ENCODE measurements at places on chromosomes 12 and 14.

DNA sequence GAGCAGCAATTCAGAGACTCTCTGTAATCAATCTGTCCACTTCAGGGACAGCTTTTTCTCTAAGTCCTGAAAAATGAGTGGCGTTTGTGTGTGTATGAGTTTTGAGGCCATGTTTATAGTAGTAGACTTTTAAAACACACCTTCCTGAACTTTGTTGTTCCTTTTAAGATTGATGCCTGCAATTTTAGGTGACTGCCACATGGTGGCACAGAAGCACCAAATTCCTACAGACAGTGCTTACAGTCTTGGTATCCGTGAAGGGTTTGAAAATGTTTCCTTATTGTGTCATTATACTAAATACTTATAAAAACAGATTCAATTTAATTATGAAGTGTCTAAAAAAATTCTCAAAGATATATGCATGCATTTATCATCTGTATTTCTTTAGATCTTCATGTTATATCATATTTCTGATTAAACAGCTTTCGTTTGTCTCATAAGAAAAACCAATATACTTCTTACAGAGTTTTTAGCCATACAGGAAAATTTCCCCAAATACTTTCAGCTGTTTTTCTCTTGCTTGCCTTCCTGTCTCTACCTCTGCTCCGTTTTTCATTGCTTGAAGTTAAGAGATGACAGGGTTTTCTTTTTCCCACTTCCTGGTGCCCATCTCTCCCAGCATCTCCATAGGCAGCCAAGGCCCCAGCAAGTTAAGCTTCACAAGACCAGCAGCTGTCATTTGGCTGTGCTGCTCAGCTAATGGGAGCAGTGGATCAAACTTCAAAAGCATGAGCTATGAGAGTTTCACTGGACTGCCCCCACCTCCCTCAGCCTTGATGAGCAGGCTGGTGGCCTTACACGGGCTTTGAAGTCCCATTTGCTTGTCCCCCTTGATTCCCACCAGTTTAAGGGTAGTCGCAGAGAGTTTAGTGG, 259.6 kb downstream of the AKAP6 start:
- DNase-seq = peak; percentile 69

- peak; percentile 72 for DNase-seq
Observed at GRCh38 chr14:80310938-80311750, 99.8 kb upstream of the DIO2 start.

GRCh38 chr14:50860478-50861086, 11.3 kb upstream of the ABHD12B start:
- DNase-seq = peak; percentile 77

GRCh38 chr12:78550831-78551230, 313.7 kb upstream of the SYT1 start:
- DNase-seq = no peak

DNA sequence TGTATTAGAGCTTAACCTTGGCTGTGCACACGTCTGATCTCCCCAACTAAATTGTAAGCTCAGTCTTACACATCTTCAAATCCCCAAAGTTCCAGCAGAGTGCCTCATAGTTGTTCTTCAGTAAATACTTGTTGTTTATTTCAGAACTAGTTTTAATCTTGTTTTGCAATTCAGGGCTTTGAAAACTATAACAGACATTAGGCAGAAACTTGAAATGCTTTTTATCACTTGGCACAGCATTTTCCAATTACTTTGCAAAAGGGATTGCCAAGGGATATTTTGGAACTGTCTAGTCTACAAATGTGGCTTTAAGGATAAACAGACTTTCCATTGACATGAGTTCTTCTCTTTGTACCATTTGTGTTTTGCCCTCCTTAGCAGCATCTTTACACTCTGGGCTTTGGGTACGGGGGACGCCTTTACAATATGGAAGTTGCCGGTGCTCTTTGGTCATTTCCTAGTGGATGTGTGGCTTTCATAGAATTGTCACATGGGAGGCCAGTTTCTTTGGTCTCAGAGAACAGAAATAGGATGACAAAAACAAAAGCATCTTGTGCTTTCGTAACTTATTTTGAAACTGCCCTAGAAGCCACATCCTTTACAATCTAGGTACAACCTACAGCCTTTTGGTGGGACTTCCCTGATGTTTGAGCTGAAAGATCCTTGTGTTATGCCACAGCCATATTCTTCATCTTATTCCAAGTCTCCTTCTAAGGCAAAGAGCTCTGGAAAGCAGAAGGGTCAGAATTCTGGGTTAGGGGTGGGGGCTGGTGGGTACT, 96.9 kb downstream of the NPAS3 start:
- DNase-seq = no peak

DNA sequence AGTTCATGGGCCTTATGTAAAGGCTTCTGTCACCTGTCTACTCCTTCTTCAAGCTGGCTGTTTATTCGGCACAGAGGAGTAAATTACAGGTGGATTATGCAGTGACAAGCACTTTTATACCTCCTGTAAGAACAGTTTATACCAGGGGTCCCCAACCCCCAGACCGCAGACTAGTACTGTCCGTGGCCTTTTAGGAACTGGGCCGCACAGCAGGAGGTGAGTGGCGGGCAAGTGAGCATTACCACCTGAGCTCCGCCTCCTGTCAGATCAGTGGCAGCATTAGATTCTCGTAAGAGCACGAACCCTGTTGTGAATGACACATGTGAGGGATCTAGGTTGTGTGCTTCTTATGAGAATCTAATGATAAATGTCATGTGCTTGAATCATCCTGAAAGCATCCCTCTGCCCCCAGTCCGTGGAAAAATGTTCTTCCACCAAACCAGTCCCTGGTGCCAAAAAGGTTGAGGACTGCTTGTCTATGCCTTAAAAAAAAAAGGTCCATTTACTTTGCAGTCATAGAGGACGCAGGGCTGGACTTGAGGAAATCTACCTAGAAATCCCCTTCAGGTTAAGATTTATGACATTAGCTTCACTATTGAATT, 78.8 kb downstream of the ETV6 start:
- peak; percentile 26 for DNase-seq

- no peak for DNase-seq
Observed at GRCh38 chr14:53946404-53947093, 10.1 kb downstream of the BMP4 start.

- DNase-seq = no peak
Observed at GRCh38 chr14:88195676-88196075, 127.4 kb downstream of the KCNK10 start.

GRCh38 chr14:92847749-92848148, 53.6 kb downstream of the GOLGA5 start:
- no peak for DNase-seq

GRCh38 chr14:49934646-49935045, 41.8 kb downstream of the ARF6 start:
- no peak for DNase-seq

GRCh38 chr12:46983959-46984841, 95.2 kb upstream of the PCED1B start:
- peak; percentile 77 for DNase-seq

GRCh38 chr14:74954232-74954946, 1.0 kb downstream of the PGF start:
- DNase-seq = no peak

GRCh38 chr12:110282300-110282860, 1.3 kb downstream of the ATP2A2 start:
- DNase-seq = no peak

GRCh38 chr14:68757618-68758081, 35.2 kb downstream of the ZFP36L1 start:
- no peak for DNase-seq

DNA sequence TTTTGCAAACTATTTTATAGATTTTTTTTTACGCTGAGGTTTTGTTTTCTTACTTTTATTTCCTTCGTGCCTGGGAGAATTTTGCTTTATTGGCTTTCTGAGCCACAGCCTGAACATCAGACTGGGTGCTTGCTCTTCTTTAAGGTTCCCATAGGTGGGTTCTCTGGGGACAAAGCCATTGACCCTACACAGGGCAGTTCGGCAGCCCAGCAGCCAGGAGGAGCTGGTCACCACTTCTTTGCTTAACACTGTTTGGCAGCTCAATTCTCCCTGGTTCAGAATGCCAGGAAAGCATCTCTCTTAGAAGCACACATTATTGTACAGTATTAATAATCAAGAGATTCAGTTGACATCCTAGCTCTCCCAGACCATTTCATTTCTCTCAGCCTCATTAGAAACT, 140.8 kb upstream of the NEDD1 start:
- DNase-seq = no peak

DNA sequence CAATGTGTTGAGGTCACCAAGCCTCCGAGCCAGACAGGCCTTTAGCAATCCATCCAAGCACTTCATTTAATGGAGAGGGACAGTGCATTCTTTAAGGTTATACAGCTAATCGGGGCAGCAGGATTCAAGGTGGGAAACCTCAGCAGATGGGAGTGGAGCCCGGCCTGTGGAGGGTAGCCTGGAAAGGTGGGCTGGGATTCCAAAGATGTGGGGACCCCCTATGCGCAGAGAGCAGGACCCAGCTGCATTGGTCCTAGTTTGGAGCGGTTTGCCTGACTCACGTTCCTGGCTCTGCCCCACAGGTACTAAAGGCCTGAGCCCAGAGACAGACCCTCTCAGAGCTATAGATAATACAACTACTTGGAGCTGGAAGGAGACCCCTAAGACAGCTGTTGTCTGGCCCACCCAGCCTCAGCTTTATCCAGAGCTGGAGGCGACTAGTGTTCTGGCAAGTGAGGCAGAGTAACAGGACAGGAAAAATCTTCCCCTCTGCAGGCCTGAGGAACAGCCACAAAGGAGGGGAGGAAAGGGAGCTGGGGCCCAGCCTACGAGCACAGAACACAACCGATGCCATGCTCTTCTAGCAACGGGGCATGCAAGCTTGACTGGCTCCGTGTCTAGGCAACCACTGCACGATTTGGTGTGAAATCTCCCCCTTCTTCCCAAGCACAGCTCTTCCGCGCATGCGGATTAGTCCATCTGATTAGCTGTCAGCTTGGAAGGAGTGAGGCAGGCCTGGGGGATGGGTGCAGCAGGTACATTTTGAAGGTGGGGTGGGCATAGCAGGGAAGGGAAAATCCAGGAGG, 1.1 kb upstream of the MYH7 start:
- DNase-seq = no peak

GRCh38 chr14:100587763-100588411, 670 bp upstream of the BEGAIN start:
- no peak for DNase-seq

DNA sequence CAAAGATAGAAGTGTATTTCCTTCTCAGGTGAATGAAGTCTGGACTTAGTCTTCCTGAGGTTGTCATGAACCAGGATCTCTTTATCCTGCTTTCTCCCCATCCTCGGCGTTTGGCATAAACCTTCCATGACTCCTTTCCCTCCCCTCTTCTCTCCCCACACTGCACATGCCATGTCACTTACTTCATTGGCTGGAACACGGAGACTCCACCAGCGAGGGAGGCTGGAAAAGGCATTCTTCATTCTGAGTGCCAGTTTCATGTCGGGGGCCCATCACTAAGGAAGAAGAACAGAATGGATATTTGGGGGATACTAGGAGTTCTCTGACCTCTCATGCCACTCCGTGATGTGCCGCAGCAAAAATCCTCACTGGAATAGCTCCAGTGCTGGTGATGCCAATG, 105.6 kb downstream of the VCPKMT start:
- DNase-seq = no peak

GRCh38 chr14:96920023-96920422, 122.8 kb downstream of the VRK1 start:
- no peak for DNase-seq

DNA sequence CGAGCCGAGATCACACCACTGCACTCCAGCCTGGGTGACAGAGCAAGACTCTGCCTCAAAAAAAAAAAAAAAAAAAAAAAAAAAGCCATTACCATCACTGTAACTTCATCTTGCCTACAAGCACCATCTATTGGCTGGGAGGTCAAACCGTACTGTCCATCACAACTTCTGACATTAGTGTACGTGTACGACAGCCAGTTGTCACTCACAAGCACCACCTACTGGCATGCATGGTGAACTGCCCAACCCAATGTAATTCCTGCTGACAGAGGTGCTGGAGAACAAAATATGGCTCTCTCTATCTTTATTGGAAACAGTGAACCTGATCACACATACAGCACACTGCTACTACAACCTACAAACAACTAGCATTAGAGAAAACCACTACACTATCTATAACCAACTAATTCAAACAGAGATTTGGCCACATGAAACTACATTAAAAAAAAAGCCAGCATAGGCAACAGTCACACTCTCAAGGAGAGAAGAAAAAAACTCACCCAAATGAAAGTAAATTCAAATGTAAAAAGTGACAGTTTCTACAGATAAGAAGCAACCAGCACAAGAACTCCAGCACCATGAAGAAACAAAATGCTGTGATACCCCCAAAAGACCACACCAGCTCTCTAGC, 82.3 kb downstream of the PUS7L start:
- DNase-seq = peak; percentile 27

- DNase-seq = peak; percentile 54
Observed at GRCh38 chr12:6347367-6348338, 5.8 kb upstream of the TNFRSF1A start.

- DNase-seq = no peak
Observed at GRCh38 chr12:122840580-122841513, 5.6 kb downstream of the HIP1R start.

Data from iris pigment epithelial cell (primary cell).